ENCODE measurements at places on chromosomes 3 and 15.

GRCh38 chr3:136836511-136837156, 17.7 kb downstream of the SLC35G2 start:
- DNase-seq, result no peak

DNA sequence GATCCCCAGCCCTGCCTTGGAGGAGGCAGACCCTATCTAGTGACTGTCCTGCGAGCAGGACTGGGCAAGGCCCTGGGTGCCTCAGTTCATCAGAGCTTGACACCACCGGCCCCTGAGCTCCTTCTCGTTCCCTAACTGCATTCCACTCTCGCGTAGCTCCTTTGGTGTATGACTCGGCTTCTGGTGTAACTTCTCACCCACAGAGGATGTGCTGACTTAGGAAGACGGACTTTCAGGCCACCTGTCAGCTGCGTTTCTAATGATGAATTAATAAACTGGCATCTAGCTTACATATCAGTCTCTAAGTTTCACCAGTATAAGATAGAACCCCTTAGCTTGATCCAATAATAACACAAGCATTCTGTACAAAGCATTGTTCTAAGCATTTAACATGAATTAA, 17.5 kb downstream of the ABCF3 start:
- no peak for DNase-seq

- peak; percentile 46 for DNase-seq
Measured at GRCh38 chr15:92810418-92811138, 89.5 kb upstream of the CHD2 start.

GRCh38 chr3:108525256-108525655, 14.9 kb upstream of the MYH15 start:
- no peak for DNase-seq

DNA sequence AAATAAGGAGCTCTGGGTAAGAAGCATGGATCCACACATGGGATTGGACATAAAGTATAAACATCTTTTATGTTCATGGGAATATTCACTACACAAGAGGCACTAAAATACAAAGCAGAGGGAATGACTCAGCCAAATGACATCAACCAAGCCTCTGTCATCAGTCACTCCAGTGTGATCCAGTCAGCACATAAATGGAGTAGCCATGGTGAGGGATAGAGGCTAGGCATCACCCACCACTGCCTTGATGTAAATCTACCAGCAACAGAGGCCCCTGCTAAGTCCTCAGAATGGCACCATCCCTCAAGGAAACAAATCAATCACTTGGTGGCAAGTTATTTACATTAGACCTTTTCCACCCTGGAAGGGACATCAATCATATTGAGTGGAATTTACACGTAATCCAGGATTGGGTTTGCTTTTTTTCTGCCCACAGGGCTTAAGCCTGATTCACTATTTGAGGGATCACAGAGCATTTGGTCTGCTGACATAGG, 27.2 kb downstream of the VEPH1 start:
- DNase-seq, result peak; percentile 36

DNA sequence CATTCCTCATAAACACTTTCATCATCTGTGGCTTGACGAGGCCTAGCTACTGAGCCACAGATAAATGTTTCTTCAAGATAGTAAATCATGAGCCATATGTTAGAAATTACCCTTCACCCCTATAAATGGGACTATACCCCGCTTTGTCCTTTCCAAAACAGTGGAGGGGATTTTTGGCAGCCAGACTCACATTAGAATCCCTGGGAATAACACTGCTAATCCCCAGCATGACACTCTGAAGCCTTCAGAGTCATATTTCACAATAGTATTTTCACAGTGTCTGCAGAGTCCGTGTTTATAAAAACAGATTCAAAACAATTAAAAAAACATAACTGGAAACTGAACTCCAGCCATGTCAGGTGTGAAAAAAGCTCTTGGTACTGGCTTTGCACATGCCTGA, 271.6 kb downstream of the ERC2 start:
- no peak for DNase-seq

- no peak for DNase-seq
Measured at GRCh38 chr3:57647292-57647940, 45.5 kb downstream of the DENND6A start.

DNA sequence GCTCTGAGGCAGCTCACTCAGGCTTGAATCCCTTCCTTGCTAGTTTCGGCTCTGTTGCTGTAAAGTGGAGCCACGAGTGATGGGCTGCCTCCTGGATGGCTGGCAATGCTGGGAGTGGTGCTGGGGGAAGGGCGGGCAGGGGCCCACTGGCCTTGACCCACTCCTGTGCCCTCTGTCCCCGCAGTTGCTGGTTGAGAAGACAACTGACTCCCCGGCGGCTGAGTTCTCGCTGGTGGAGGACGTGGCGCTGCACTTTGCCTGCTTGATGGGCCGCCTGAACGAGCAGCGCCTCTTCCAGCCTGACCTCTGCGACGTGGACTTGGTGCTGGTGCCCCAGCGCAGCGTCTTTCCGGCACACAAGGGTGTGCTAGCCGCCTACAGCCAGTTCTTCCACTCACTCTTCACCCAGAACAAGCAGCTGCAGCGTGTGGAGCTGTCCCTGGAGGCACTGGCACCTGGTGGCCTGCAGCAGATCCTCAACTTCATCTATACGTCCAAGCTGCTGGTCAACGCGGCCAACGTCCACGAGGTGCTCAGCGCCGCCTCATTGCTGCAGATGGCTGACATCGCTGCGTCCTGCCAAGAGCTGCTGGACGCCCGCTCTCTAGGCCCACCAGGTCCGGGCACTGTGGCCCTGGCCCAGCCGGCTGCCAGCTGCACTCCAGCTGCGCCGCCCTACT, 4.7 kb downstream of the ZBTB47 start:
- no peak for DNase-seq

DNA sequence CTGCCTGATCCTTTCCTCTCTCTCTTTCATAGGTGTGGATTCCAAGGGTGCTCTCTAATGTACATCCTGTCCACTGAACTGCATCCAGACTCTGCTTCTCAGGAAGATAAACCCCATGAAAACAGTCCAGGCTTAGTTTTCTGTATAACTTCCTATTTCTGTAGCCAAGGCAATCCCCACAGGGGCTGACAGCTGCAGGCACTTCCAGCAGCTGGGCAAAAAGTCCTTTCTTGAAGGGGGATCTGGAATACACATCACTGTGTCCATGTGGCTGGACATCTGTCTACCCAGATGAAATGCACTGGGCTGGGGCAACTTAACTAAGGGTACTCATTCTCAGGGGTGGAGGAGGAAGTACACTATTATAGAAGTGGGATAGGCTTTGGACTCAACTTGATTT, 72.2 kb downstream of the NR1D2 start:
- DNase-seq, result no peak

DNA sequence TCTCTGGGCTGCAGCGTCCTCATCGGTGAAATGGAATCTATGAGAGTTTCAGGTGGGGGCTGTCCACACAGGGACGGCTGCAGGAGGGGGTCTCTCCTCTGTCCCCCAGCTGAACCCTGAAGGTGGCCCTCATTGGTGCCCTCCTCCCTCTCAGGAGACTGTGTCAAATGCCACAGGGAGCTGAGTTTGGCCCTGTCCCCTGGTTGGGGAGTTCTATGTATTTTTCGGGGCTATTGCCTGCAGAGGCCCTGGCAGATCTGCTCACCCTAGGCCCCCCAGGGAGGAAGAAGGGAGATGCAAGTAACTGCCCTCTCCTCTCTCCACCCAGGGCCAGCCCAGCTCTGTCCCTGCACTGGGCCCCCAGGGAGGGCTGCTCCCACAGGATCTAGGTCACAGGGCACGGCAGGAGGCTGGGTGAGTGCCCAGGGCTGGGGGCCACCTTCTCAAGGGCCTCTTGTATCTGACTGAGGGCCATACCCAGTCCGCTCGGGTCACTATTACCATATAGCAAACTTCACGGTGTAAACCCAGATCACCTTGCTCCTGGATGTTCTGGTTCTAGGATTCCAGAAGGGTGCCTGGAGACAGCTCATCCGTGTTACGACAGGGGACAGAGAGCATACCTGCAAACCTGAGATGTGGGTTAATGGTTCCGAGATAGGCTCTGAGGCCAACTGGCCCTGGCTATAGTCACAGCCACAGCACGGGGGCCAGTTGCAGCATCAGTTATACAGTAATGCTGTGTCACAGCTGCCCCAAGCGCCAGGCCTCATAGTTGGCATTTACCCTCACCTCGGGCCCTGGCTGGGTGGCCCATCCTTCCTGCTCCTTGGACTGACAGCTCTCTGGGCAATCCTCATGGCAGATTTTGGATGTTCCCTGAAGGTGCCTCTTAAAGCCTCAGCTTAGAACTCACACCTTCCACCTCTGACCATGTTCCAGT, 102.4 kb upstream of the PRR23E start:
- DNase-seq, result no peak

DNA sequence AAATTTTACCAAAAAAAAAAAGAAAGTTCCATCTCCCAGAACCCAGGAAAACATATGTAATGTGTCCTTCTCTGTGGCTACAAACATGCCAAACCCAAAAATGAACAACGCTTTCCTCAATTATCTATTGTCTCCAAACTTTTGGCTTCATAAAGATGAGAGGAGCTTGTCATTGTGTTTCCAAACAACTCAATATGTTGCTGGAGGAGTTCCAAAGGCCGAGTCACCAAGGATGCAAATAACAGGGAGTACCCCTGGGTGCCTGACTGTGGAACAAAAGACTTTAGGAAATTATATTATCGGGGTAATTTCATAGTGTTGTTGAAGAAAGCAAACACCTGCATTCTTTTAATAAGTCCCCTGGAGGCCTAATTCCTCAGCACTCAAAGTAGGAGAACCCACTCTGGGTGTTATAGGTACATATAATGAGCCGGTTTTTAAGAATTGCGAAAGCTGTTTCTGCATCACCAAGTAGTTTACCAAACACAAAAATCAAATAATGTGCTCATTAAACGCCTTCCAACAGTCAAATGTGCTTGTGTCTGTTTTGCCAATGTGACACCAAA, 206.3 kb upstream of the PRICKLE2 start:
- no peak for DNase-seq

GRCh38 chr15:36498916-36499315, 80.5 kb upstream of the CDIN1 start:
- DNase-seq, result peak; percentile 5

DNA sequence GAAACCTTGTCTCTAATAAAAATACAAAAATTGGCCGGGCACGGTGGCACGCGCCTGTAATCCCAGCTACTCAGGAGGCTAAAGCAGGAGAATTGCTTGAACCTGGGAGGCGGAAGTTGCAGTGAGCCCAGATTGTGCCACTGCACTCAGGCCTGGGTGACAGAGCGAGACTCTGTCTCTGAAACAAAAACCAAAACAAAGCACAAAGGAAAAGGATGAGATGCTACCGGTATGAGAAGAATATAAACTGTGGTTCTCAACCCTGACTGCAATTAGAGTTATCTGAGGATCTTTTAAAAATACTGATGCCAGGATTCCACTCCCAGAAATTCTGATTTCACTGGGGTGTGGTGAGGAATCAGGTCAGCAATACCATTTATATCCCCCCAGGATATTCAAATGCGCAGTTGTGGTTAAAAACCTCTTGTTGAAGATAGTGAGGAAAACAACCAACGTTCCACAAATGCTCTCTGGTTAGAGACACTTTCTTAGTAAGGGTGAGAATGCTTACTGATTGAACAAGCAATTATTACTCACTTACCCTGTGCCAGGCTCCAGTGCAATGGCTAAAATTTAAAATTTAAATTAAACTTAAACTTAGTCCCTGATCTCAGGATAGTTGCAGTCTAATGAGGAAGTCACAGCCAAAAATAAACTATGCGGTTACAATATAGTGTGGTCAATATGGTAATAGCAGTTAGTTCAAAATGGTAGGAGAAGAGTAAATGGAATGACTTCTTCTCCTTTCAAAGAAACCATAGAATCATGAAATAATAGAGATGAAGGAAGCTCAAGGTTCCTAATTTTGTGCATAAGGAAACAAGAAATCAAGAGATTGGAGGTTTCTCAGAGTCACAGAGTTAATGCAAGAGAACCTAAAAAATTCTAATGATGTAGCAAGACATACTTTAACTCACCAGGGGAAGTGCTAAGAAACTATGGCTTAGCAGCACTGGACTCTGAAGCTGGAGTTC, 109.5 kb downstream of the SSR3 start:
- no peak for DNase-seq

DNA sequence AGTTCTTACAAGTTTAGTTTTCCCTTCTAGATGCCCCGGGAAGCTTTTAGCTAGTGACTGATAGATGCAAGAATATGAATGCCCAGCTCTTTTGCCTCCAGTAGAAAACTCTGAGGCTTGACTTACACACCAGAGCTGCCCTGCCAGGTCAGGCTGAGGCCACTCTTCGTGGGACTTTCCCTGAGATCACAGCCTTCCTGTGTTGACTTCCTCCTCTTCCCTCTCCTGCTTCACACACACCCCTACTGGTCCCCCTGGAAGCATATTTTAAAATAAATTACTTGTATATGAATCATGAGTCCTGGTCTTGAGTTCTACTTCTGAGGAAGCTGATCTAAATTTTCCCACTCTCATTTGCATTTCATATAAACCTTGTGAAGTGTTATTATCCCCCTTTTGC, 413.7 kb downstream of the PDCD6IP start:
- no peak for DNase-seq

GRCh38 chr3:191263365-191263764, 64.3 kb downstream of the OSTN start:
- no peak for DNase-seq

- no peak for DNase-seq
Measured at GRCh38 chr3:52238193-52238760, 681 bp downstream of the TWF2 start.

DNA sequence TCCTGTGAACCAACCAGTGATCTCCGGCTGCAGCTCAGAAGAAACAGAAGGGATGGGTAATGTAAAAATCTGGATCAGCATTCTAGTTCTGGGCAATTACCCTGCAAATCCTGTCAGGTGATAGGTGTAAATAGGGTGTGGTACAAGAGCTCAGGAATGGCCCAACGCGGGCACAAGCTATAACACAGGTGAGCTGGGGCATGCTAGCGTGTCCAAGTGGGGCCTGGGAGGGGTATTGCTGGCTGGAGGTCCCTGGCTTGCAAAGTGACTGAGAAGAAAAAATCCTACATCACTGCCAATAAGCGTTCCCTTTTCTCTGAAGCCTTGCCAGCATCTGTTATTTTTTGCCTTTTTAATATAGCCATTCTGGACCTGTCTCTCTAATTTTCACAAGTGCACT, 9.7 kb upstream of the CHST2 start:
- DNase-seq, result no peak

All from kidney capillary endothelial cell (primary cell).